ENCODE measurements at places on chromosomes 16 and 17.

GRCh38 chr17:78374631-78375274, 3.7 kb upstream of the PGS1 start:
- DNase-seq: no peak

GRCh38 chr17:36989173-36989572, 40.4 kb downstream of the AATF start:
- no peak for DNase-seq

GRCh38 chr16:55876854-55877253, 1.7 kb upstream of the CES5A start:
- no peak for DNase-seq

DNA sequence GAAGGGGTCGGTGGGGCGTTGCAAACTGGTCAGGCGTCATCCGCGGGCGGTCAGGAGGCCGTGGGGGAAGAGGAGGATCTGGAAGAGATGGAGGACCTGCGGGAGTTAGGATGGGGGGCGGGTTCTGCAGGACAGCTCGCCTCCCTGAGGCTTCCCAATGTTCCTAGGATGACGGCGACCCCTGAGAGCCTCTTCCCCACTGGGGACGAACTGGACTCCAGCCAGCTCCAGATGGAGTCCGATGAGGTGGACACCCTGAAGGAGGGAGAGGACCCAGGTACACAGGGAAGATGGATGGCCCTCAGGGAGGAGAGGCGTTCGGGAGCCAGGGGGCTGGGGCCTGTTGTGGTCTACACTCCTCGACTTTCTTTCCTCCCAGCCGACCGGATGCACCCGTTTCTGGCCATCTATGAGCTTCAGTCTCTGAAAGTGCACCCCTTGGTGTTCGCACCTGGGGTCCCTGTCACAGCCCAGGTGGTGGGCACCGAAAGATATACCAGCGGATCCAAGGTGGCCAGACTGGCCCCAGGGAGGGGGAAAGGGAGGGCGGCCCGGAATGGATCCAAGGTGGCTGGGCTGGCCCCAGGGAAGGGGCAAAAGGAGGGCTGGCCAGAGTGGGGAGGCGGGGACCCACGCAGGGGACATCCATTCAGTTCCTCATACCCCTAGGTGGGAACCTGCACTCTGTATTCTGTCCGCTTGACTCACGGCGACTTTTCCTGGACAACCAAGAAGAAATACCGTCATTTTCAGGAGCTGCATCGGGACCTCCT, 839 bp downstream of the PLD2 start:
- DNase-seq: no peak

GRCh38 chr16:65260746-65261145, 138.9 kb upstream of the CDH11 start:
- no peak for DNase-seq

DNA sequence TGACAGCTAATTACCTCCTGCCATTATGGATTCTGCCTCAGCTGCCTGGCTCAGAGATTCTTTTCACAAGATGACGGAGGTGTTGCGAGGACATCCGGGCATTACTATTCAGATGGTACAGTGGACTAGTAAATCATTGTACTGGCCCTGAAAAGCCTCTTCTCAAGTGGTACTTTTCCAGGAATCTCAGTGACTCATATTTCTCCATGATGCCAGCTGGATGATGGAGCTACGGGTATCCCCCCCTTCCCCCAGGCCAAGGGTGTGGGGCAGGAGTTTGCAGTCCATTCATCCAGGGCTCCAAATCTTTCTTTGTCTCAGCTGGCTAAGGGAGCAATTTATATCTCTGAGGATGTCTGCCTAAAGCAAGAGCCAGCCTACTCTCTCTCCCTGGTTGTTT, 107.7 kb upstream of the GPR139 start:
- DNase-seq: no peak

- no peak for DNase-seq
Measured at GRCh38 chr17:8867361-8867981, at the start of gene PIK3R6. PIK3R6 (minus strand) TSS chr17:8867674; CDS start chr17:8849794, 17,880 bp downstream.

DNA sequence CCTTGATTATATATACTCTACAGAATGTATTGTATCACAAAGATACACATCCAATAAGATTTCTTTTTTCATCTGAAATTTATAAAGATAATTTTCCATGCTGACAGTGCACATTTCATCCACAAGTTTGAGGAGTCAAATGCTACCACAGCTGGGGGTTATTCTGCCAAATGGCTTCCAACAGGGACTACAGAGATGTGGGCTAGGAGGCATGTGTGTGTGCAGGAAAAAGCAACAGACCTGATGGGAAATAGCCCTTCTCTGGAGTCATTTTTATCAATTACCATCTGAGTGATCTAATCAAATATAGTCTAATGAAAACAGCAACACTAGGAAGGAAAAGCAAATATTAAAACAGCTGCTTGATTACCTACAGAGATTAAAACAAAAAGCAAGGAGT, 290.5 kb downstream of the CEP112 start:
- DNase-seq: no peak

GRCh38 chr16:67951485-67951884, 7.6 kb upstream of the LCAT start:
- no peak for DNase-seq

GRCh38 chr17:45011767-45012166, 39.7 kb downstream of the DCAKD start:
- no peak for DNase-seq

DNA sequence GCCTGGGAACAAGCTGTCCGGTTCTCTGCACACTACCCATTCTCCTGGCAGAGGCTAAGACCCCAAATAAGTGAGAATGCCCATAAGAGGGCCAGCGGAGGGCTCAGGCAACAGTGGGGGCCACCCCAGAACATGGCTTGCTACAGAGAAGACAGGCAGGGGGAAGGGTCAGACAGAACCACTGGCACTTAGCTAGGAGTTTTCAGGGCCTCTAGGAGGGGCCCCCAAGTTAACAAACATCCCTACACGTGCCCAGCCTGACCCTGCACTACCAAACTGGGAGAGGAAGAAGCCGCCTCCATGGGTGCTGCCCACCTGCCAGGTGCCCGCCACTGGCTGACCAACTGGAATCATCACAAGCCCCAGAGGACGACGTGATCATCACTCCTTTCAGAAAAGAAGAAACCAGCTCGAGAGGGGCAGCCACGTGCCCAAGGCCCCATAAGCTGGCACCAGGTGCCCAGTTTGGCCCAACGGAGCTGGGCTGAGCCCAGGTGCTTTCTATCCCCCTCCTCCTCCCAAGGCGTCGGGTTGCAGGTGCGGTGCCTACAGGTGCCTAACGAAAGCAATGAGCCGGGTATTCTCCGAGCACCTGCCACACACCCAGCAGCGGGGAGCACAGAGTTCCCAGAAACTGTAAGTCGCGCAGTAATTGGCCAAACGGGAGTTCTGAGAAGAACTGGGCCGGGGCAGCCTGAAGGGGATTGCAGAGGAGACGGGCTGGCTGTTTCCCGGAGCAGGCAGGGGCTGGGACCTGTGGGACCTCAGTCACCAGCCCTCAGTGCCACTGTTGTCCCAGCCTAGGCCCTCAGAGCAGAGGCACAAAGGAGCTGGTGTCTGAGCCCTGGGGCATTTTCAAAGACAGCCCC, 13.2 kb downstream of the RPH3AL start:
- no peak for DNase-seq

- no peak for DNase-seq
Measured at GRCh38 chr17:20092261-20092867, 83.2 kb downstream of the SPECC1 start.

DNA sequence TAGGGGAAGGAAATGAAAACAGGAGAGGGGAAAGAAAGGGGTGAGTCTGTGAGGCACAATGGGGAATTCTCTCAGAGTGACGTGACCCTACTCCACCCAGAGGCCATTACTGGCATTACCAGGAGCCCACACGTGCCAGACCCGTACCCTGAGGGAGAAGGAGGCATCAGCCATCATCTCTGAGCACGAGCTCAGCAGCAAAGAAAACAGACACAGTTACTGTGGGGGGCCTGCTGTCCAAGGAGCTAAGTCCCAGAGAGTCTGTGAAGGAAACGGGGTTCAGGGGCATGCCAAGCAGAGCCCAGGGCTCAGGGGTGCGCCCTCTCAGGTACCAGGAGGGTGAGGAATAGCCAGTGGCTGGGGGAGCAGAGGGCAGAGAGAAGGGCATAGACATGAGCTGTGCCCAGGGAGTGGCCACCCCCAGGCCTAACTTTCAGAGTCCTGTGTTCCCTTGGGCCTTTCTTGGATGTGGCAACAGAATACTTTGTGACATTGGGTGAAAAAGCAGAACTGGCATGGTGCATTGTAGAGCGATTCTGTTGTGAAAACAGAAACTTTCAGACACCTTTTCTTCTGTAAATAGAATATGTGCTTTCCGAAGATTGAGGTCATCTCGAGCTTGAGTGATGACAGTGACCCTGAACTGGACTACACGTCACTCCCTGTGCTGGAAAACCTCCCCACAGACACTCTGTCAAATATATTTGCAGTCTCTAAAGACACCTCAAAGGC, 11.3 kb downstream of the TAF1C start:
- no peak for DNase-seq

DNA sequence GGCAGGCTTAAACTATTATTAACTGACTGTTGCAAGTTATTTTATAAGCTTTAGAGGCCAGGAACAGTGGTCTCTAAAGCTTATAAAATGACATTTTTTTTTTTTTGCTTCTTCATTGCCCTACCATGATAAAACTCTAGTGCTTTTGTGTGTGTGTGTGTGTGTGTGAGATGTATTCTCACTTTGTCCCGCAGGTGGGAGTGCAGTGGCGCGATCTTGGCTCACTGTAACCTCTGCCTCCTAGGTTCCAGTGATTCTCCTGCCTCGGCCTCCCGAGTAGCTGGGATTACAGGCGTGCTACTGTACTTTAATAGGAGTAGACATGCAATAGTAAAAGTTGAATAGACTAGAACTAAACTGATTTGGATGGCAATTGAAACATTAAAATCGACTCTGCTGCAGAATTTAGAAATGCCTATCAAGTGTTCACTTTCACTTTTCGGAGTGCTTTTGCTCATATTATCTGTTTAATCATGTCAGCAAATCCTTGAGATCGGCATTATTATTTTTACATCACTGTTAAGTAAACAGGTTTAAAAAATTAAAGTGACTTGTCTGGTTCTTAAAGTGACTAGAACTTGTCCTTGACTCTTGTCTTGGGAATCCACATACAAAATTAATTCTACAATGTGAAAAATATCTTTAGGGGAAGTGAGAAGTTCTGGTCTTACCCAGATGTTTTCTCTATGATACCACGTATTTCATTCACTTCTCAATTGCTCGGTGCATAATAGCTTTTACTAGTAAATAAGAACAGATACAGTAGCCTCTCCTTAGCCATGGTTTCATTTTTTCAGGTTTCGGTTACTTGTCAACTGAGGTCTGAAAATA, 8.4 kb upstream of the PCTP start:
- DNase-seq: no peak

DNA sequence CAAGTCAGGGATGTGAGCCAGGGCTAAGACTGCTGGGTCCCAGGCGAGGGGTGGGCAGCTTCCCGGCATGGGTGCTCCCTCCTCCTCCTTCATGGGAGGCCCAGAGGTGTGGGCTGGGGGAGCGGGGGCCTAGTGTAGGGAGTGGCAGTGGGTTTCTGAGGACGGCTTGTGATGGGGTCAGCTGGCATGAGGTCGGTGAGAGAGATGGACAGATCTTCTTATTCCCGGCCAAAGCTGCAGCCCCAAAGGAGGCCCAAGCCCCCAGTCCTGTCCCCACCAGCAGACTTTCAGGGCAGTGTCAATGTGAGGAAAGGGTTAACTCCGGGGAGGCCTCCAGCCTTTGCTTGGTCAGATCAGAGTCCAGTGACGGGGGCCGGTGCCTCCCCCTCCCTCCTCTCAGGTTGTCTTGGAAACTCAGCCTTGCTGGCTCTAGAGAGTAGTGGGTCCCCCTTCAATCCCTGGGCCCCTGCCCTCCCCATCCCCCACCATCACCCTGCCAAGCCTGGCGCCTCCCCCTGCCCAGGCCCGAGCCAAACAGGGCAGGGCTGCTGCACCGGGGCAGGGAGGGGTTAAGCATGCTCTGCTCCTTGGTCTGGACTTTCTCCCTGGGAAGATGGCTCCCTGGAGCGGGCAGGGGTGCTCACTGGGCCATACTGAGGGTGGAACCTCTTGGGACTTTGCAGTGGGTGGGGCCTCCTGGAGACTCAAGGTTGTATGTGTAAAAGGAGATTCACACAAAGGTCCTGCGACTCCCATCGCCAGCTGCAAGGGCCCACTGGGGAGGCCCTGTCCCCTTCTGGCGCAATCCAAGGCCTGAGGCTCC, 12.4 kb downstream of the NAT9 start:
- DNase-seq: no peak

DNA sequence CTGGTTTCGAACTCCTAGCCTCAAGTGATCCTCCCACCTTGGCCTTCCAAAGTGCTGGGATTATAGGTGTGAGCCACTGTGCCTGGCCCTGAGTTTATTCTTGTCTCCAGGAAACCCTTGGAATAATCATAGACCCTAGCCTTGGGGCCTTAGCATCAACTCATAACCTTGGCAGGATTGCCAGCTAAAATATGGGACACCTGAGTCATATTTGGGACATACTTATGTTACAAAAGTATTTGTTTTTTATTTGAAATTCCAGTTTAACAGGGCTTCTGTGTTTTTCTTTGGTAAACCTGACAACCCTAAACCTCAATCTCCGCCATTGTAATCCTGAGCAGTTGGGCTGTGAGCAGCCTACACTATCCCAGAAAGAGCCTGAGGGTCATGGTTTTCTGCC, 28.6 kb upstream of the TNS4 start:
- no peak for DNase-seq

- no peak for DNase-seq
Measured at GRCh38 chr17:62919388-62919787, 46.6 kb upstream of the TANC2 start.

DNA sequence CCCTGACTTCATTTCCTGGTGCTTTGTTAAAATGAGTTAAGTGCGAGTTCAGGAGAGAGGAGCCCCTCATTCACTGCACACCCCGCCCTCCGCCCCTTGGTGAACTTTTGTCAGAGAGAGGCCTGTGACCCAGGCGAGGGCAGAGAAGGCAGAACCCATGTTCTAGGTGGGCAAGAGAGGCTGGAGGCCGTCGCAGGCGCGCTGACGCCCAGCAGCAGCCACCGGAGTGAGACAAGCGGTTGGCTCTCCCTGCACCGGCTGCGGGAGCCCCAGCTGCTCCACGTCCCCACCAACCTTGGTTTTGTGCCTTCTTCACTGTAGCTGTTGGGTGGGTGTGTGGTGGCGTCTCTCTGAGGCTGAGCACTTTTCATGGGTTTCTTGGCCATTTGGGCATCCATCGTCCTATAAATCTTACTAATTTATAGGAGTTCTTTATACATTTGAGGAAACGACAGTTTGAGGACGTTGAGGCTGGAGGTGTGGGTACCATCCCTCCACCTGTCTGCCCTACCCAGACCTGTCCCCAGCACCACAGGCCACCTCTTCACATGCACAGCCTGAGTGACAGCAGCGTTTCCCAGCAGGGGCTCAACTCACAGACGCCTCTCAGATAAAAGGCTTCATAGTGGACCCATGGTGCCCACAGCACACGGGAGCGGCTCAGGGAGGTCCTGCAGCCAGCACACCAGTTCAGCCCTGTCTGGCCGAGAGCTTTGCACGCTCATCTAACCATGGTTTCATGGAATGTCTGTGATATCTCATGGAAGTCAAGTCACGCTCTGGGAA, 45.2 kb upstream of the CBFA2T3 start:
- DNase-seq: no peak

- no peak for DNase-seq
Measured at GRCh38 chr16:17446661-17447060, 24.1 kb downstream of the XYLT1 start.

GRCh38 chr17:50065056-50065455, 9.1 kb downstream of the ITGA3 start:
- no peak for DNase-seq

DNA sequence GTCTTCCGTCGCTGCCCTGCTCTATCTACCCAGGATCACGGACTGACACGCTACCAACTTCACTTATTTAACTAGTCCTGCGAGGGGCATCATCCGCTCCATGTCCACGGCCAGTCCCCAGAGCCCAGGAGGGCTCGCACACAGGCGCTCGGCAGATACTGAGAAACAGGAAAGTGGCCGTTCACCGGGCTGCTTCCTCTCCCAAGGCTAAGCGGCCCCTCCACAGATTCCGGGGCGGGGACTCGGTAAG, 388 bp downstream of the OXLD1 start:
- DNase-seq: no peak
